ENCODE measurements at places on chromosomes 5 and 9. TPM values are rescaled to one million over a fixed set of nuclear protein-coding genes. Genes with fewer than 3 reads are reported as not detected.

Gene FOXI1
- total RNA-seq, result 0.80 TPM

Gene IFNA2
- total RNA-seq, result not detected

Gene TMEM161B
- total RNA-seq, result 31.9 TPM

Gene CCL21
- total RNA-seq, result 45.9 TPM

DNA sequence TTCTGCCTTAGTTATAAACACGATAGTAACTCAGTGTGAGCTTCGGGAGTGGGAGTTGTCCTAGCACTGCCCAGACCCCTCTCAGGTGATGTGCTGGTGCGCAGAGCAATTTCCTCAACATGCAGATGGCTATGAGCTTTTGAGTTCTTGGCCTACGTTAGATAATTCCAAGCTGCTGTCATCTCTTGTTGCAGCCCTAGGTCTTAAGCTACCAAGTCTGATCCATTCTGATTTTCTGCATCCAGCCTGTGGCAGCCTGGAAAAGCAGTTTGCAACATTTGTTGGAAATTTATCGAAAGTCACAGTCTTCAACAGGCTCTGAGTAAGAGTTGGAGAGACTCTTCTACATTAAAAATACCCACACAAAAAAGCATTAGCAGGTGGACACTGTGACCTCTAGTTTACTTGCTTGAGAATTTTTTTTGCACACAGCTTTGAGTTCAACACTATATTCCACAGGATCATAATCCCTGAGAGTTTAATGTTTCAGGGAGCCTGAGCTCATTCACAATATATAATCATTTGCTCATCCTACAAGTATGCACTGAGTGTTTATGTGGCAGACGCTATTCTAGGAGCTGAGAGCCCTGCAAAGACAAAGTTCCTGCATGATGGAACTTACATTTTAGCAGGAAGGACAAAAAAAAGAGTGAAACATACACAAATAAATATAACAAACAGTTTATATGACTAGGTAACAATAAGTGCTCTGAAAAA is 91.6 kb downstream of the UBE2QL1 start:
- no peak for DNase-seq

DNA sequence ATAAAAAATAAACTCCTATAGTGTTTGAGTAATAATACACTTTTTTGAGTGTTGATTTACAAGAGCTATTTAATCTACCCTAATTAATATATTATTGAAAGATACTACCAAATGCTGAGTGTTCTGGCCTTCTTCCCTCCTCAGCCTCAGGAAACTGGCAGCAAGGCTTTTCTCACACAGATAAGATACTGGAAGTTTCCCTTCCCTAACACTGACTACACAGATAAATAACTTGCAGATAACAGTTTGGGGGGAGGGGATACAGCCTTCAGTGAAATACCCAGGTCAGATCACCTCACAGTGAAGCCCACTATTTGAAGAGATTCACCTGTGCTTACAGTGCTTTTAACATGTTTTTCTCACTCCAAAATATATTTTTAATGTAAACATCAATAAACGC is 1.6 kb upstream of the NIPSNAP3A start:
- DNase-seq, result no peak

DNA sequence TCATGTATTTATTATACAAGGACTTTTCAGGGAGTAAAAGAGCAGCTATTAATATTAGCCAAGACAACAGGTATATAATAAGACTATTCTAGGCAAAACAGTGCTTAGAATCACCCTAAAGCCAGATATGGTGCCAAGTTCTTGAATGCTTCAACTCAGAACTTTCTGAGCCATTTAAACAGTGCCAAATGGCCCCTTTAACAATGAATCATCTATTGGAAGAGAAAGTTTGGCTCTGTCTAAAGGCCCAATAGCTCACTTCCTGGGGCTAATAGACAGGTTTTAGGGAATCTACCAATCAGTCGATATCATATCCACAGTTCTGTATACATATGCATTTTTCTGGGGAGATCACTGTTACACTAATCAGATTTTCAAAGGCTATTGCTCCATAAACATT is 42.9 kb downstream of the ZNF474 start:
- DNase-seq, result no peak

DNA sequence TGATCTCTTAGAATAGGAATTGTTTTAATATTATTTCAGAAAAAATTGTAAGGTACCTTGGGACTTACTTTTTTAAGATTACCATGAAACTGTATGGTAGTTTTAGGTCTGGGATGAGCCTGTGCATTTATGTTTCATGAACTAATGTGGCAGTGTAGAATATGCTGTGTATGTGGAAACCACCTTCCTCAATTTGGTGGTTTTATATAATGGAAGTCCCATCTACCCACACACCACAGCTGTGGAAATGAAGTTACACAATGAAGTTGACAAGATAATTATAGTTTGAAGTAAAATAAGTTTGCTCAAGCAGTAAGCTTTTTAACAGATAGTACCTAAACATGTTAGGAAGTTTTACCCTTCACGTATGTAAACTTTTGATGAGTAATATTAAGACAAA is 24.4 kb downstream of the WDR36 start:
- no peak for DNase-seq

Data from mucosa of descending colon (tissue), 3 donors.